ENCODE measurements at places on chromosomes 5 and 9. TPM values are rescaled to one million over a fixed set of nuclear protein-coding genes. Genes with fewer than 3 reads are reported as not detected.

DNA sequence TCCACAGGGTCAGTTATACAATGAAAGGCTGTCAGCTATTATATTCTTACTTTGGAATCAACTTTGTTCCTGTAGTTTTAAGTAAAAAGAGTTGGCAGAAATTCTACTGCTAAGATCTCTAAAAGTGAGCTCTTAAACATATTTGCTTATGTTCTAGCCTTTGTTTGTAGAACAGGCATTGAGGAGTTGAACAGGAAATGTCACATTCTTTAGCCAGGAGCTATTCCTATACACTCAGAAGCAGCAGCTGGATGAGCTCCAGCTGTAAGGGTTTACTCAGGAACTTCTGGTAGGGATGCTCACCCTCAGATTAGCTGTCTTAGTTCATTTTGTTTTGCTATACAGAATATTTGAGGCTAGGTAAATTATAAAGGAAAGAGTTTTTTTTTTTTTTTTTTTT, 22.4 kb upstream of the SPINK14 start:
- DNase-seq, result peak; percentile 12
- no peak overlapping the region for H3K27ac ChIP-seq

GRCh38 chr5:129899454-129899853, 4.8 kb upstream of the CHSY3 start:
- H3K27me3 ChIP-seq, result peaks cover 10% of the 10 kb centered on the region
- H3K27ac ChIP-seq, result no peak overlapping the region
- no peak overlapping the region for H3K4me3 ChIP-seq
- H3K36me3 ChIP-seq, result no peaks in the 10 kb centered on the region
- H3K4me1 ChIP-seq, result no peaks in the 10 kb centered on the region
- peak; percentile 60 for DNase-seq

CKMT2 gene
- 83.5 TPM for total RNA-seq

GRCh38 chr5:90477621-90478215, 3.1 kb downstream of the POLR3G start:
- no peak overlapping the region for H3K27ac ChIP-seq
- DNase-seq, result no peak
- H3K27me3 ChIP-seq, result peaks cover 3% of the 10 kb centered on the region
- no peak overlapping the region for H3K4me3 ChIP-seq

GRCh38 chr9:130770679-130771442, 64.2 kb upstream of the ABL1 start:
- H3K4me3 ChIP-seq, result no peak overlapping the region
- DNase-seq, result peak; percentile 86
- no peaks in the 10 kb centered on the region for H3K27me3 ChIP-seq
- H3K4me1 ChIP-seq, result peaks cover 18% of the 10 kb centered on the region
- H3K27ac ChIP-seq, result no peak overlapping the region
- H3K36me3 ChIP-seq, result no peaks in the 10 kb centered on the region

Measured in cardiac muscle cell (in vitro differentiated cells and primary cell).